ENCODE measurements at places on chromosomes 11 and 22.
A peak's percentile ranks its signal among the peaks of the same experiment; 100 is the strongest.

GRCh38 chr11:75858042-75858441, 43.0 kb downstream of the UVRAG start:
- DNase-seq, result no peak

- DNase-seq, result no peak
Observed at GRCh38 chr11:104057908-104058307, 21.5 kb downstream of the DDI1 start.

GRCh38 chr11:115475564-115475963, 28.7 kb downstream of the CADM1 start:
- no peak for DNase-seq

- DNase-seq, result peak; percentile 48
Observed at GRCh38 chr11:118565051-118565450, 680 bp downstream of the IFT46 start.

All from left ventricle myocardium superior (tissue), 1 donor.